ENCODE measurements at places on chromosomes 1 and 21. TPM values are rescaled to one million over a fixed set of nuclear protein-coding genes. Genes with fewer than 3 reads are reported as not detected.

The UBE2U gene
- total RNA-seq: not detected

The FMO5 gene
- total RNA-seq: 2.7 TPM

The TTF2 gene
- 9.1 TPM for total RNA-seq

The MAGI3 gene
- total RNA-seq: 7.2 TPM

The BACE2 gene
- 85.2 TPM for total RNA-seq

The TRIM67 gene
- total RNA-seq: 0.29 TPM

The KLHDC9 gene
- total RNA-seq: 1.5 TPM

The GJB3 gene
- total RNA-seq: not detected

The ZNF683 gene
- total RNA-seq: not detected

The LCE1B gene
- total RNA-seq: not detected

All from osteoblast (primary cell).